Fibroblast of lung (primary cell): ENCODE measurements at places on chromosomes 6 and 20. TPM values are rescaled to one million over a fixed set of nuclear protein-coding genes. Genes with fewer than 3 reads are reported as not detected.

The HLA-G gene
- not detected in 2 replicates for total RNA-seq

The OXT gene
- total RNA-seq: not detected in 2 replicates

The CNKSR3 gene
- 3.9 and 14.0 TPM in 2 replicates for total RNA-seq

The LRRN4 gene
- total RNA-seq: under 0.01 TPM in 1 of 2 replicates, not detected in the other

DNA sequence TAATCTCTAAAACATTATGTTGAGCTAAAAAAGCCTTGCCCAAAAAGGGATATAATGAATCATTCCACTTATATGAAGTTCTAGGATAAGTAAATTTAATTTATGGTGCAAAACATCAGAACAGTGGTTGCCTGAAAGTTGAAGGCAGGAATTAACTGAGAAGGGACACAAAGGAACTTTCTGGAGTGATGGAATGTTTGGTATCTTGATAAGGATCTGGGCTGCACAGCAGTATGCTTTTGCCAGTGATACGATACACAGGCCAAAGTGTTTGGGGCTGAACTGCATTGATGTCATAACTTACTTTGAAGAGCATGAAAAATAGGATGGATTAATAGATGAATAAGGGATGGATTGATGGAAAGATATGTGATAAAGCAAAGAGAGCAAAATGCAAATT lies 146.1 kb upstream of the LRFN2 start:
- peak; percentile 34 for DNase-seq

DNA sequence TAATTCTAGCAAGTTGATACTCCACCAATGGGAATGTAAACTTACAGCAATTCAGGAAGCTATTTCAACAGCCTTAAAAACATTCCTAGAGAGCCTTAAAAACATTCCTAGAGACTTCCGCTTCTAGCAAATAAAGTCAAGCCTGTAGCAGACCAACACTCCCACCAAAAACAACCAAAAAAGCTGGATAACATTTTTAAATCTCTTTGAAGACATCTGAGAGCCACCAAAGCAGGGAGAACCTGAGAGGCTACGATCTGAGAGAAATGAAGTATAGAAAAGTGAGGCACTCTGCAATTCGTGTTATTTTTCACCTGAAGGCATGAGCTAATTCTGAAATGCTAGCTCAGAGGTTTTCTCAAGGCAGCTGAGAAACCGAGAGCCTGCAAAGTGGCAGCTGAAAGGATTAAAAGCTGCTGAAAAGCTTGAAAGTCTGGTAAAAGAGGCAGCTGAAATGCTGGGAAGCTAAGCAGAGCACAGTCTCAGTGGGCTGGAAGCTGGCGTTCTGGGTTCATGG lies 20.9 kb downstream of the GPR63 start:
- peak; percentile 29 for DNase-seq

DNA sequence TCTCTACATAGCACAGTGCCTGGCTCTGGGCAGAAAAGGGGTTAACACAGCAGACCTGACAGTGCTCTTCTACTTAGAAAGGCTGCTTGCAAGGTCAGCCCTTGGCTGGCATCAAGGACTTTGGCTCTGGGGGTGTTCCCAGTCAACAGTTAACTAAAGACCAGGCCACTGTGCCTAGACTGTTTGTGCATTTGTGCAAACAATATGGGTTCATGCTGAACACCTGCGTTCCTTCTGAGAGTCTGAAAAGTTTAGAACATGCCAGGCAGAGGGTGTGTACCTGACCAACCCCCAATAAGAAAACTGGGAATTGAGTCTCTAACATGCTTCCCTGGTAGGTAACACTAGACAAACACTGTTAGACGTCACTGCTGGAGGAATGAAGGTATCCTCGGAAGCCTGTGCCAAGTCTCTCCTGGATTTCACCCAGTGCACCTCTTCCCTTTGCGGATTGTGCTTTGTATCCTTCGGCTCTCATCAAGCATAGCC lies 110.7 kb downstream of the PDE10A start:
- DNase-seq: no peak

DNA sequence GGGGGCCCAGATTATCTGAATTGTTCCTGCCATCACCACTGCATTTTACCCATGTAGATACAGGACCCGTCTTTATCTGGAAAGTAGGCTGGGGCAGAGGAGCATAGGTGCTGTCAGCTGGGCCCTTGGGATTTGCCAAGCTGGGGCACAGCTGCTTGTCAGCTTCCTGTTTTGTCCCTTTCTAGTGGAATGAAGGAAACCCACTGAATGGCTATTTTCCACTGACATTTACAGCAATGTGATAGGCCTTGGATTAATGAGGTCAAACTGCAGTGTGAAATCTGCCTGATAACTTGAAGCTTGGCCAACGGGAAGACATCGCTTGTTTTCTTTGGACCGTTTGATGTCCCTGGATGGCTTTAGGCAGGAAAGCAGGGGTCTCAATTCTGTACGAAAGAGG lies 6.7 kb downstream of the PPP1R16B start:
- no peak for DNase-seq

GRCh38 chr6:160992061-160992979 lies 751 bp downstream of the MAP3K4 start:
- peak; percentile 84 for DNase-seq
